Osteoblast (primary cell): ENCODE measurements at places on chromosomes 13 and 19. TPM values are rescaled to one million over a fixed set of nuclear protein-coding genes. Genes with fewer than 3 reads are reported as not detected.

DNA sequence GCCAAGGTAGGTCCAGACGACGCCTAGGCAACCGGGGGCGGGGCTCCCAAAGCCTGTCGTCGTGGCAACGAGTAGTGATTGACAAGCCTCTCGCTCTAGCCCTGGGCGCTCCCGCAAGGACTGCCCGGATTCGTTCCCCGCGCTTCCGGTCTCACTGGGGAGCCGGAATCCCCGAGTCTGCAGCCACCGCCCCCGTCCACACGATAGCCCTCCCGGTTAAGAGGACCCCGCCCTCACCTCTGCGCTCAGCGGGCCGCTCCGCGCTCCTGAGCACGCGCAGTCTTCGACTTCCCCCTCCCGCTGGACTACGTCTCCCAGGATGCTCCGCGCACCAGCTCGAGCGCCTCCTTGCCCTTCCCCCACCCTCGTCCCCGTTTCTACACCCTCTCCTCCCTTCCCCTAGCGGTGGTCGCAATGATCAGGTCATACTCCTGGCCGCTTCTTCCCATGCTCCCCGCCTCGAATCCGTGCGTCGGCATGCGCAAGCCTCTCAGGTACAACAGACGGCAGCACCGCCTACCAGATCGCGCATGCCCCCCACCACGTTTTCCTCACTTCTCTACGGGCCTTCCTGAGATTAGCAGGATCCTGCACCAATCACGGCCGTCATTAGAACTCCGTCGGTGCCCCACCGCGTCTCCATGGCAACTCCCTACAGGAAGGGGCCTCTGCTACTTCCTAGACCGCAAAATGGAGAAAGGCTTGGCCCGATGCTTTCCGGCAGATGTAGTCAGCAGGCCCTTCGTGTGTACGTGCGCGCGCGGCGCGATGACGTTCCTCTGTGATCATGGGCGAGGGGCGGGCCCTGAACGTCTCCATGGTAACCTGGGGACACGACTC, at the start of gene MZF1:
Gene MZF1 (minus strand): TSS at position 518 of the 840 bp plus-strand sequence. CDS start 1,946 bp downstream, outside the sequence.
- peak; percentile 99 for DNase-seq

DNA sequence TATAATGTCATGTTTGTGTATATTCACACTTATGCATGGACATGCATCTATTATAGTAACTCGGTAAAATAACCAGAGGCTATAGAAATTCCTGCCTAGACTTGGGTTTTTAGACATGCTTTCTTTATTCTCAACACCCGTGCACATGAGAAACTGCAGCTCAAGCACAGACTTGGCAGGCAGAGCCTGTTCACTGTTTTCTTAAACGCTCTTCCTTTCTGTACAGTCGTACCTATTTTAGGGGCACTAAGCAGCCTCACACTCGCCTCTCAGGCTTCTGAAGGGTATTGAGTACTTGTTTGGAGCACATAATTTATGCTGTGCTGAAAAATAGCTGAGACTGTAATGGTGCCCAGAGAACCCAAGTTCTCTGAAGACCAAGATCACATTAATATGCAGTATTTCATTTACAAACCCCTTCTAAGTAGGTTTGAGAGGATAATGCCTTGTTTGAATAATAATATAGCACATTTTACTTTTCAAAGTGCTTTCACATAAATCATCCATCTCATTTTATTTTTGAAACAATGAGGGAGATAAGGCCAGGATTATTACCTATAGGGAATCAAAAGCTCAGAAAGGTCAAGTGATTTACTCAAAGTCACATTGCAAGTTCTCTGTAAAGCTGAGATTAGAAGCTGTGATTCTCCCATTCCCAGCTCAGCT, 429.9 kb downstream of the SPRY2 start:
- no peak for DNase-seq

- peak; percentile 91 for DNase-seq
These were observed 95.3 kb upstream of the TNFSF11 start for GRCh38 chr13:42478531-42479156.

PGLYRP2 gene
- total RNA-seq: not detected in 2 replicates

GRCh38 chr19:2998642-2999041, 21.3 kb downstream of the TLE6 start:
- peak; percentile 53 for DNase-seq

WTIP gene
- 38.7 and 43.9 TPM in 2 replicates for total RNA-seq

- no peak for DNase-seq
These were observed 50.3 kb upstream of the VSTM2B start for GRCh38 chr19:29475469-29475868.

SOHLH2 gene
- total RNA-seq: 1.5 and 2.2 TPM in 2 replicates

SAE1 gene
- 99.9 and 105 TPM in 2 replicates for total RNA-seq

- DNase-seq: peak; percentile 98
These were observed 935 bp downstream of the ARID3A start for GRCh38 chr19:926589-927350.
